ENCODE measurements at places on chromosomes 4 and X.
A peak's percentile ranks its signal among the peaks of the same experiment; 100 is the strongest.

DNA sequence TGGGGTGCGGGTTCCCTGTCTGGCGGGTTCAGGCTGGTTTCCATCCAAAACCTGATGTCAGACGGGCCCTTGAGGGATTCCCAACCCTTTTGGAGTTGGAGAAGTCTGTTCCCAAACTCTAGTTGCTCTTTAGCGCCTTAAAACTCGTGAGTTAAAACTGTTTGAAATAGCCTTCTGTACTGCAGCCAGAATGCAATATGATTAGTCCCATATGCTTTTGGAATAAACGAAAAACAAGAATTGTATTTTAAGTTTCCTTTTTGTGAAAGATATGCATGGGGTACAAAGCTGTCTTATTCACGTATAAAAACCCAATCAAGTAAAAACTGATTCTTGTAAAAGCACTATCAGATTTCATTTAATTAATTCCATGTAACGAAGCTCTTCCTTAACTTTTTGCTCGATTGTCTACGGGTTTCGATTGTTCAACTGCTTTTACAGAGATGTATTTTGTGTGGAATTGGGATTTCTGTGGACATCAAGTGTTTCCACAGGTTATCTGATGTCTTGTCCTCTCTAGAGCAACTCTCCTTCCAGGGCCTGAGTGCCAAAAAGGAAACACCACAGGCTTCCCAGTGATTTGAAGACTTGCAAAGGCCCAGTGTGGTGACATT, 49.5 kb downstream of the CLDN34 start:
- DNase-seq, result no peak

DNA sequence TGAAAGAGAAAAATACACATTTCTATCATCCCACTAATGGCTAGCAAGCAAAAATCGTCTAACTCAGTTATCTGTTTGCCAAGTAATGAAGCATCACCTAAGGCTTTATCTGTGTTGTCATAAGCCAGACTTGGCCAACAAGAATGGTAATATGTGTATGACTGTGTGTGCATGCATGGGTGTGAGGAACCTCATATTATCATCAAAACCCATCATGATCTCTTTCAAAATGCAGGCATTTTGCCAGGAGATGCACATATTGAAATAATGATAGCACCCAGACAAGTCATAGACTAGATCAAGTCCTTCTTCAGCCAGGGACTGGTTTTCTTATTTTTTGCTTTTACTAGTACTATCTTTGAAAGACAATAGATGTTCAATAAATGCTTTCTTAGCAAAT, 172.5 kb upstream of the FMR1 start:
- DNase-seq, result no peak

DNA sequence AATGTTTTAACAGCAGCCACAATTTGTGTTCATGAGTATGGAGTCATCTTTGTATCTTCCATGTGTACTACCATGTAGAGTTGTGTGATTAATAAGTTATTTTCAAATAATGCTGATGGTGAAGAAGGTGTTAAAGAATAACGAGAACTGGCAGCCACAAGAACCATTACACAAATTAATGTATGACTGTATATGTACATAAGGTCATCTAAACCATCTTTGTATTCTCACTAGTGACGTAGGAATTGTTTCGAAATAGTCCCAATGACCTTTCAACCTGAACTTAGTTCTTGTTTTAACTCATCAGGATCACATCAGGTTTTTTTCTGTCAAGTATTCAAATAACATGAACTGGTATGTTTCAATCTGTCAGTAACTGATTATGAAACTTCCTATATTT, 48.3 kb upstream of the NOCT start:
- DNase-seq, result no peak

GRCh38 chr4:184193556-184194525, 23.8 kb downstream of the ENPP6 start:
- no peak for DNase-seq

GRCh38 chrX:49230500-49231232, 2.5 kb downstream of the CACNA1F start:
- peak; percentile 79 for DNase-seq

GRCh38 chr4:55636656-55636999, 530 bp upstream of the NMU start:
- DNase-seq, result no peak

GRCh38 chrX:46777971-46778810, 19.3 kb upstream of the SLC9A7 start:
- DNase-seq, result no peak

DNA sequence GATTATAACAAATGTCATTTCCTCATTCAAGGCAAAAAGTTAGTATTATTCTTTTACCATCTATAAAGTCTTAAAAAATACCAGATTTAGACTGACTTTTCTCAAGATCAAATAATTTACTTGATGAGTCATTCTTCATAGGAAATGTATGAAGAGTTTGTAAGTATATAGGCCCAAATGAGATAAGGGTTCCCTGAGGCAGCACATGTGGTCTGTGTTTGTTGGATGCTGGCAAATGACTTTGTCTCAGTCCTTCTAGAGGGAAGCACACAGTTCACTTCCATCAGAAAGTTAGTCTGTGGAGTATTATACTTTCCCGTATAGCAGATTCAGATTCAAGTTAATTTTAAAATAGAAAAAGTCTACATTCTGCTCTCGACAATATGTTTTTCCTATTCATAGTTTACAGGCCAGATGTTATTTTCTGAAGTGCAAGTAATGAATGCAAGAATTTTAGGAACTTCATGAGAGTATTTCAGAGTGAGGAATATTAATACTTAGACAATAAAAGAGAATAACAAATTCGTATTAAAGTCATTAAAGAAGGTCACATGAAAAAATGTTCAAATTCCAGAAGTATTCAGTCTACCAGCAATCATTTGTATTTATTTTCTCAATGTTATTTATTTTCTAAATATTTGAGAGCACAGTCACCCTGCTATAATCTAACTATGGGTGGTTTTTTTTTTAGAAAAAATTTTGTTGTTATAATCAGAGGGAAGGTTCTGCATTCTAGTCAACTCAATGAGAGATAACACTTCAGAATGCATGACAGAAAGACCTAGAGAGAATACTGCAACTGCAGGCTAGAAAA, 601.8 kb upstream of the ZFP42 start:
- DNase-seq, result no peak

GRCh38 chr4:110292994-110293744, 94.8 kb upstream of the ELOVL6 start:
- DNase-seq, result no peak

DNA sequence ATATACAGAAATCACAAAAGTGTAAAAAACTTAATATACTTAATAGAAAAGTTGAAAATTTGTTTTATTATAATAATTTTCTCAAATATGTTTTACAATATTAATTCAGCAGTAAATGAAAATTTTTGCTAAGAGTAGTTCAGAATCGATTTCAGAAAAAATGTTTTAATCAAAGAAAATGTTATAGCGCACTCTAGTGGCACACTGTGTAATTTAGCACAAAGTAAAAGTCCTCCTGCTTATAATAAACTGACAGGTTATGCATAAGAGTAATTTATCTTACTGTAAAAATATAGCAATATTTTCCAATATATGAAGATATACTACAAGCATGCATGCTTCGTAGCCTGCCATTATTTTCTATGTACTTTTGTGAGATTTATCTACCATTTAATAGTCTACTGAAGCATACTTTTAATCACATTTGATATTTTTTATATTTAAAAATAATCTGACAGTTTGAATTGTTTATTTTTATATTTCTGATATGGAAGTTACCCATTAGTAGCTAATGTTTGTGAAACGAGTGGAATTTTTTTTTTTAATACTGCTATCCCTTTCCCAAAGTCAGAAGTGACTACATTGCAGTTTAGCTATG, 217.9 kb upstream of the KLHL4 start:
- no peak for DNase-seq

DNA sequence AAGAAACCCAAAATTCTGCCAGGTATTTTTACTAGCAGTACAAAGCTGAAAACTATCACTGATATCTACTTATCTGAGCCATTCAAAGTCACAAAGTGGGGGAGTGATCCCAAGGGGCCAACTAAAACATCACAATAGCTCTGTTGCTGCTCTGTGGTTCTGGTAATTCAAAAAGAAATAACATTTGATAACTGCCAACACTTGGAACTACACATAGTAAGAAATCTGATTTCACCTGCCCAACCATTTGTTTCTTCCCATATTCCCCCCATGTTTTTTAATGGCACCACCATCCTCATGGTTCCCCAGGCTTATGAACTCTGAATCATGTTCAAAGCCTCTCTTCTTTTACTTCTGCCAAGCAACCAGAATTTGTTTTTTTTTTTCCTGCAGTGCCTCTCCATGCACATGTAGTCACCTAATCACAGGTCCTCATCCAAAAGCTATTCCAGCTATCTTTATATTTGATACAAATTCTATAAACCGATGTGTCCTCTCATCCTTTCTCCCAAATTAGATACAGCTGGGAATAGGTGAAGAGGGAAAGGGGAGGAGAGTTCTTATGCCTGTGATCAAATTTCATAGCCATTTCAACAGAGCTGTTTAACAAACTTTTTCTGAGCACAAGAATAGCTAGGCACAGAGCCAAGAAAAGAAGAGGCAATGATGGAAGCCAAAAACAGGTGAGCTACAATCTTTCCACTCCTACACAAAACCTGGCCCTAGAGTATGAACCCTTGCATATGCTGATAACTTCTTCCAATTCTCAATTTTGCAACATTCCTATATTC, 7.7 kb downstream of the AMMECR1 start:
- no peak for DNase-seq

GRCh38 chrX:10656214-10656613, 35.8 kb upstream of the MID1 start:
- no peak for DNase-seq

- no peak for DNase-seq
Observed at GRCh38 chr4:168674077-168674747, 177.4 kb downstream of the PALLD start.

GRCh38 chr4:140149846-140150635, 3.9 kb downstream of the MAML3 start:
- DNase-seq, result peak; percentile 78

GRCh38 chrX:19697416-19697815, 182.1 kb upstream of the MAP3K15 start:
- no peak for DNase-seq

GRCh38 chr4:140152013-140152703, 1.8 kb downstream of the MAML3 start:
- DNase-seq, result peak; percentile 88

- DNase-seq, result no peak
Observed at GRCh38 chr4:69069085-69069484, 27.2 kb upstream of the UGT2B7 start.

DNA sequence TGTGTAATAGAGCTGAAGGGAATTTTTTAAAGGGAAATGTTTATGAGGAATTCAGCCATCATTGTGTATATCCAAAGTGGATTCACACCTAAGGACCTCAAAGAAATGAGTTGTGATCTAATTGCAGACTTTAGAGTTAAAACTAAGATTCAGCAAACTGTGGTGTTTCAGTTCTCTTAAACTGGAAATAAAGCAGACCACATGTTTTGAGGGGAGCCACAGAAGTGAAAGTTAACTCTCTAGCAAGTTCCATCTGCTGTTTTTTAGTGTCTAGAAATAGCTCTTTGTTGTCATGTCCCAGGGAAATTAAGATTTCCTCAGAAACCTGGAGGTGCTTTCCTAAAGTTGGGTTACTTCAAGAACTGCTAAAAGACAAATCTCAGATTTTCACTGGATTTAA, 97.3 kb upstream of the DDX3X start:
- DNase-seq, result no peak

- no peak for DNase-seq
Observed at GRCh38 chr4:25687773-25688172, 32.1 kb downstream of the SLC34A2 start.

- DNase-seq, result no peak
Observed at GRCh38 chr4:73609706-73610105, 10.5 kb downstream of the RASSF6 start.

DNA sequence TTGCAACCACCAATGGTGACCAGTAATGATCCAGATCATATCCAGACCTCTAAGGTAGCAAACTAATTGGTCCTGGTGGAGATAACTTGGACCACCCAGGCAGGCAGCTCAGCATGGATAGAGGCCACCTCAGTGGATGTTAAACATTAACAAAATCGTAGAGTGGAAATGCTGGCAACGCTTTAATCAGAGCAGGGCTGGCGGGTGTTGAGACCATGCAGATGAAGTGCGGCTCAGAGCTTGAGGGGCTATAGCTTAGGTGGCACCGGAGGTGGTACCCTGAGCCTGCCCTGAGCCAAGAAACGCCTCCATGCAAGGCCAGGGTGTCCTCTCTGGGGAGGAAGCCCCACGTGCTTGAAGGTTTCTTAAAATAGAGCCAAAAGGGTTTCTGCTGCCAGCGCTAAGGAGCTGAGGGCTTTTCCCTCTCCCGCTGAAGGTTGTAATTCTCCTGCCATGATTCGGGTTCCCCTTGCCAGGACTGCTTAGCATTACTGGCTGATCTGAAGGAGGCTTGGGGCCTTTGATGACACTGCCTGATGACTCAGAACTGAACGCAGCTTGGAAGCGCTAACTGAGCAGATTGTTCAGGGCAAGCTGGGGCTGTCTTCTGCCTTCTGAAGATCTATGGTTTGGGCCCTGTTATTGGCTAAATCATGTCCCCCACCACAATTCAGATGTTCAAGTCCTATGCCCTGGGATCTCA, 177.8 kb upstream of the ATP6AP2 start:
- no peak for DNase-seq

GRCh38 chr4:55444827-55445226, 49.1 kb downstream of the TMEM165 start:
- DNase-seq, result no peak

Data from activated CD8-positive, alpha-beta memory T cell treated with anti-CD3 and anti-CD28 coated beads for 24 hours (primary cell).